ENCODE measurements at places on chromosomes 1 and 21.
A peak's percentile ranks its signal among the peaks of the same experiment; 100 is the strongest.

DNA sequence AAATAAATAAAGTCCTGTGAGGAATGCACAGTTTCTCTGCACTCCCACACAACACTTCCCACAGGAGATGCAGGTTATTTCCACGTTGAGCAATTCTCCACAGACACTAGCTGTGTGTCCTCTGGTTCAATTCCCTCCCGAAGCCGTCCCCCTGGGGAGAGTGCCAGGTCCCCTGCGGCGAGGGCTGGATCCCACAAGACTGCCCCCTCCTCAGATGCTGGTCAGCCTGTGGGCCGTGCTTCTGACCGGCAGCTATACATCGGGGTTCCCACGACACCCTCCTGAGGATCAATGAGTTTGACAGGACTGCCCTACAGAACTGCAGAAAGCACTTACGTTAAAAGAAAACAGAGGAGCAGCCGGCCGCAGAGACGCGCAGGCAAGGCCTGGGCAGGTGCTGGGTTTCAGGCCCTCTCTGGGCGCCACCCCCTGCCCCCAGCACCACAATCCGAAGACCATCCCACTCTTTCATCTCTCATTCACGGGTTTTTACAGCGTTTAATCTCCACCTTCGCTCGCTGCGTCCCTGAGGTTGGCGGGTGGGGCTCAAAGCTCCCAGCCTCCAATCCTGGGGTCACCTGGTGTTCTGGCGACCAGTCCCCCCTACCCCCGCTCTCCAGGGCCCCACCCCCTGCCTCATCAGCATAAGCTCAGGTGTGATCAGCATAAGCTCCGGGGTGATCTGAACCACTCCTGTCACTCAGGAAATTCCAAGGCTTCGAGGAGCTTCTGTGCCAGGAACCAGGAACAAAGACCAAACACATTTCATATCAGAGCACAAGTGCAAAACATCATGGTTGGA lies 9.3 kb downstream of the SLC35E2B start:
- no peak for DNase-seq

GRCh38 chr1:115829023-115829674 lies 11.8 kb downstream of the NHLH2 start:
- DNase-seq: no peak

DNA sequence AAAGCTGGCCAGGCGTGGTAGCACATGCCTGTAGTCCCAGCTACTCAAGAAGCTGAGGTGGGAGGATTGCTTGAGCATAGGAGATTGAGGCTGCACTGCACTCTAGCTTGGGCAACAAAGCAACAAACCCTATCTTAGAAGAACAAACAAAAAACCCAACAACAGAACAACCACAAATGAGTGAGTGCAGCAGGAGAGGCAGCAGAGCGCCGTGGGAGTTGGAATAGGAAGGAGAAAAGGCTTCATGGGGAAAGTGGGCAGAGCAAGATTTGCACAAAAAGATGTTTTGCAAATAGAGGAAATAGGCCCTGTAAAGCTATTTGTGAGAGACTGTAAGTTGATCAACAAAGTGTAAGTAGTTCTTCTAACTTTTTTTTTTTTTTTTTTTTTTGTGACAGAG lies 19.6 kb downstream of the SMAP2 start:
- no peak for DNase-seq

GRCh38 chr1:160367516-160367900 lies 637 bp downstream of the NHLH1 start:
- DNase-seq: no peak

GRCh38 chr1:154006136-154006535 lies 15.6 kb downstream of the RPS27 start:
- DNase-seq: no peak

- DNase-seq: no peak
Measured at GRCh38 chr1:98480271-98480670, 181.2 kb upstream of the SNX7 start.

GRCh38 chr1:90509225-90510048 lies 207.7 kb downstream of the BARHL2 start:
- DNase-seq: no peak

GRCh38 chr1:32684167-32684811 lies 18.3 kb downstream of the SYNC start:
- no peak for DNase-seq

DNA sequence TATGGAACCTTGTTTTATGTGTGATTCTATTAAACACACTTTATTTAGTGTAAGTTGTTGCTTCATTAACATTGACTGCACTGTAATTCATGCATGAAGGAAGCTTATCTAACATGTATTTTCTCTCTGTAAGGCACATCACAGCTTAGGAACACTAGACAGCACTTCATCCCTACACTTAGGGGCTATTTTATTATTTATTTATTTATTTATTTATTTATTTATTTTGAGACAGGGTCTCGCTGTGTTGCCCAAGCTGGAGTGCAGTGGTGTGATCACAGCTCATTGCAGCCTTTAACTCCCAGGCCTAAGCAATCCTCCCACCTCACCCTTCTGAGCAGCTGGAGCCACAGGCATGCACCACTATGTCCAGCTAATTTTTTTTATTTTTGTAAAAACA lies 30.7 kb upstream of the GRHL3 start:
- no peak for DNase-seq

DNA sequence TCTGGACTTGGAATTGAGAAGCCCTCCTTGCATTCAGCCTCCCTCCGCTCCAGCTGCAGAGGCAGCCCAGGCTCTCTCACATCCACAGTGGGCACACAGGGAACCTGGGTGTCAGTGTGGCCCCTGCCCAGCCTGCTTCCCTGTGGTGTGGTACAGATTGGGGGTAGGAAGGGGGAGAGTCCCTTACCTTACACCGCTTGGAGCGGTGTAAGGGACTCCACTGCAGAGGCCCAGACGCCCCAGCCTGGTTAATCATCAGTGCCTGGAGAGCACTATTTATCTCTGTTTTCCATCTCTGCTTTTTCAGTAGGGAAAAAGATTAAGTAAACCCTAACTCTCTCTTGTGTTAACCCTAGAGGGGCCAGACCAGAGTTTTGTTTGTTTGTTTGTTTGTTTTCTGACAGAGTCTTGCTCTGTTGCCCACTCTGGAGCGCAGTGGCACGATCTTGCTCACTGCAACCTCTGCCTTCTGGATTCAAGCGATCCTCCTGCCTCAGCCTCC lies 803 bp upstream of the RHBG start:
- no peak for DNase-seq

GRCh38 chr1:234985007-234985370 lies 143.6 kb downstream of the TOMM20 start:
- DNase-seq: no peak

DNA sequence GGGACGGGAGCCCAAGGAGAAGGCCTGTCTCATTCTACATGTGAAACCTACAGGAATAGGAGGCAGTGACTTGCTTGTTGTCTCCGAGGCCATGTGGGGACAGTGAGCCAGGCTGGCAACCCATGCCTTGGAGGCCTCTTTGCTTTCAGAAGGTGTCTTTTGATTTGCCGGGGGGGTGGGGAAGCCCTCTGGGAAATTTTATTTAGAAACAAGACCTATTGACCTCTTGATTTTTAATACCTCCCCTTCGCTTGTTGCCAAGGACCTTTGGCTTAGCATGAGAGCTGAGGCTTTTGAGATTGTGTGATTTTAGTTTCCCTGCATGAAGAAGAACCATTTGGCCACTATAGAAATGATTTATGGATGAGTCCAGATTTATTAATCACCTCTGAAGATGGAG lies 4.1 kb downstream of the ARMH1 start:
- no peak for DNase-seq

DNA sequence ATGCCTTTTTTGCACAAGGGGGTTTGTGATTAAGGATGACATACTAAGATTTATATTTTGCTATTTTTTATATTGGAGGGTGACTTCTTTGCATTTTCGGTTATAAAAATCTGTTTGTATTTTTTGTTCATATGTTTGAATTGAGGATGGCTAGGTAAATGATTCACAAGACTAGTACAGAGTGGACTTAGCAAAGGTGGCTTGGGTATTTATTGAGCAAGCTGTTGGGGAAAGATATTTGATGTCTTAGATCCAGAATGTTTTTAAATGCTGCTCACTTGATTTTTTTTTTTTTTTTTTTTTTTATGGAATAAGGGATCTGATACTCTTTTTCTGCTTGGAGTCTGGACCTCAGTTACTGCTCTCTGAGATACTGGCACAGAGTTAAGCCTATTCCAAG lies 100.6 kb downstream of the DNM3 start:
- no peak for DNase-seq

- DNase-seq: no peak
Measured at GRCh38 chr1:181124291-181124751, 35.8 kb downstream of the IER5 start.

- DNase-seq: no peak
Measured at GRCh38 chr1:114302821-114303220, 149.2 kb upstream of the SYT6 start.

DNA sequence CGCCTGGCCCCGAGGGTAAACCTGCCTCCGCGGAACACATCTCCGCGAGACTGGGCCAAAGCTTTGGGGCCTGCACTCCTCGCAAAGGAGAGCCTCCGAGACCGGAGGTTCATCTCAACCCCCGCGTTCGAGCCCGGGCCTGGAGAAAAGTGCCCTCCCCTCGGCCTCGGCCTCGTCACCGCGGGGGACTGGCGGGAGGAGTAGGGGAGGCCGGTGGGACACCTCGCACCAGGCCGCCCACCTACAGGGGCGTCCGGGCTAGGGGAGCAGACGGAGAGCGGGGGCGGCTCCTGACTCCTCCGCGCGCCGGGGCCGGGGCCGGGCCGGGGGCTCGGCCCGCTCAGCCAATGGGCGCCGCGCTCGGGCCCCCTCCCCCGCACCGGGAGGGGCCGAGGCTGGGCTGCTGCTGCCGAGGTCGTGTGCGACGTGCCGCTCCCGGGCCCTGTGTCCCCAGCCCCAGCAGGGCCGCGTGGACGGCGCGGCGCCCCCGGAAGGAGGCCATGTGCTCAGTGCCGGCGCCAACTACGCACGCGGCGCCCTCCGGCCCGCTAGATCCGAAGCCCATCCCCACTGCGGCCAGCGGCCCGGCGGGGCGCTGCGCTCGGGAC lies 684 bp downstream of the SLC2A1 start:
- peak; percentile 54 for DNase-seq

DNA sequence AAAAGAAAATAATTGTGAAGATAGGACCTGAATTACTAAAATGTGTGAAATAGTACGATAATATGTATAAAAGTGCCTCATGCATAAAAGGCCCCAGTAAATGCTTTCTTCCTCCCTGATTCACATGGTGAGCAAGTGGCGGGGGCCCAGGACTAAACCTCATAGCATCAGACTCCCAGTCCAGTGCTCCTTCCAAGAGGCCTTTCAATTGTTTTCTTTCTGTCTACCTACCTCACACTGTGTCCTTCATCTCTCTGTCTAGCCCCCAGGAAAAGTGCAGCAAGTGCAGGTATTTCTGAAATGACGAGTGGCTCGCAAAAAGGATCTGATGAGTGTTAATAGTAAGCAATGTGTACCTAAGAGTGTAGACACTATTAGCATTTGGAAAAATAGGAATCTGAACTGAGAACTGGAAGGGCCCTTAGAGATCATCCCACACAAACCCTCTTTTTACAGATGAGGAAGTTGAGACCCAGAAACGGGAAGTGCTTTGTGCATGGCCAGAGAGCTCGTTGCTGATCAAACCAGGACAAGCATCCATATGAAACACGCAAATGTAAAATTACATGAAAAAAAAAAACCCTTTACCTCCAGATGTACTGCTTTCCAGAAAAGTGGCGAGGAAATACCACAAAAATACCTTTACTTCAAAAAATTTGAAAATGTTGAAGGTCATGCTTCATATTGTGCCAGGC lies 118.2 kb upstream of the HOOK1 start:
- no peak for DNase-seq

- DNase-seq: no peak
Measured at GRCh38 chr1:217029281-217030157, 306.3 kb upstream of the ESRRG start.

DNA sequence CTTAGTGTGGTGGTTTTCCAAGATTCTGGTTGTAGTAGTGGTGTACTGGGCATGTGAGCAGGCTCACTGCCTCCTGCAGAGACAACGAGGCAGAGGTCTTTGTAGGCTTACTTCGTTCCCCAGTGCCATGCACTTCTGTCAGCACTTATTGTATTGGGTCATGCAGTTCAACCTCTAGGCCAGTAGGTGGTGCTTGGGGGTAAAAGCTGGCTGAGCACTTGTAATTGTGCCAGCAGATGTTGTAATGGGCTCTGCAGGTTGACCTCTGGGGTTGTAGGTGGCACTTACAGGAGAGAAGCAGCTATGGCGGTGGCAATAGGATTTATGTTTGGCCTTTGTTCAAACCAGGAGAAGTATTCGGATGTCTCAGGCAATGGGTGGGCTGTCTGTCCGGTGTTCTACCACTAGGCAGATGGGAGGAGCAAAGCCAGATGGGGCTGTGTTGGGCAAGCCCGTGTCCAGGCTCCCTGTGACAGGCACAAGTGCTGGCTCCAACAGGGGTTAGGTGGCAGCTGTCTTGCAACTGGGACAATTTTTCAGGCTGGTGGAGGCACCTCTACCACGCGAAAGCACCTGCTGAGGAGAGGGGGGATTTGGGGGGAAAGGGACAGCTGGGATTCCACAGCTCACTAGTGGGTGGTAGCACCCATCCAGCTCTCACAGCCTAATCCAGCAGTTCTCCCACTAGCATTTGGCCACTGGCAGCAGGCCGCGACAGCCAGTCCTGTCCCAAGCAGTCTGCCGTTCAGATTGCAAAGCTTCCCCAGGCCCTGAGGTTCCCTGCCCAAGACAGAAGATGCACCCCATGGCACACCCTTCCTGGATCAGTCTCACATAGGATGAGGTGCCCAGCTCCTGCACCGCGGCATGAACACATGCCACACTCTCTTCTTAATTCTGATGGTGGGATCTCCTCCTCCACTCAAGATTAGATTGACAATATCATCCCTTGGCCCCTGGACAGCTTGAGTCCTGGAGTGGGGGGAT lies 274.5 kb downstream of the CTH start:
- DNase-seq: peak; percentile 44

- DNase-seq: no peak
Measured at GRCh38 chr1:228066891-228067654, 15.4 kb upstream of the ARF1 start.

DNA sequence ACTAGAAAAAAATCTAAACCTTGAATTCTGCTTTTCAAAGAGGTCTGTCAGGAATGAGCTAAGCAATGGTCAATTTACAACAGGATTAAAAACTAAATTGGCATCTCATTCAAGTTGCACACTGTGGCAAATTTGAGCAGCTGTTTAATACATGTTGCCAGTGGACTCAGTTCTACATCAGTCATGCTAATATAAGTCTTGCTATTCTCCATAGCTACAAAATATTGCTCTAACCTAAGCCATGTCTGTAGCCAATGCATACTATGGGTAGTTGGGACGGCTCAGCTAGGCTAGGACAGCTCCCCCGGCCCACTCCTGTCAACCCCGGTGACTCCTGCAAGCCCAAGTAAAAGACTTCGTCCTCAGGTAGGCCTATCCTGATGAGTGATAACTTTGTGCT lies 10.9 kb upstream of the VAV3 start:
- DNase-seq: no peak

DNA sequence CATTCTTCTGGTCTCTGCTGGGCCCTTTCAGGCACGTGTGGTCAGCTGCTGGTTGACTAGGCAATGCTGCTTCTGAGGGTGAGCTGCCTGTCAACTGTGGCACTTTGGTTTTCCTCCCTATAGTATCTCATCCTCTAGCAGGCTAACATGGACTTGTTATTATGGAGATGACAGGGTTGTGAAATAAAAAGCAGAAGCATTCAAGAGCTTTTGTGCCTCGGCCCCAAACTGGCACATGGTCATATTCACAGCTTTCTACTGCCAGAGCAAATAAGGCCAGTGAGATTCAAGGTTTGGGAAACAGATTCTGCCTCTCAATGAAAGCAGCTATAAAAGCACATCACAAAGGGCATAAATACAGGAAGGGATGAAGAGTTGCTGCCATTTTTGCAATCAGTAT lies 1.6 kb upstream of the ZNF124 start:
- no peak for DNase-seq

Measured in CD4-positive, alpha-beta T cell treated with Interleukin-2 at 100 ng/mL for 4 hours (primary cell).